ENCODE measurements at places on chromosomes 2 and 18.

- DNase-seq: no peak
Measured at GRCh38 chr2:12935222-12935621, 218.5 kb downstream of the TRIB2 start.

DNA sequence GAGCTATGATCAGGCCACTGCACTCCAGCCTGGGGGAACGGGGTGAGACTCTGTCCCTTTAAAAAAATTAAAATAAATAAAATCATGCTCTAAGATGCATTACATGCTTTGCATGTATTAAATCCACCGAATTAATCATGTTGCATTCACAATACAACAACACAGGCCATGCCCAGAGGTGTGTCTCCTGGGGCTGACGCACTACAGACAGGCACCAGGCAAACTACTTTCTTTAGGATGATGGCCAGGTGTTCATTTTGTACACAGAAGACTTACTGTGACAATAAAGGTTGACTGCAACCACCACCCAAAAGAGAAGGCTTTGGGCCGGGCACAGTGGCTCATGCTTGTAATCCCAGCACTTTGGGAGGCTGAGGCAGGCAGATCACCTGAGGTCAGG, 226.8 kb upstream of the PXDN start:
- no peak for DNase-seq

- DNase-seq: no peak
Measured at GRCh38 chr2:31421634-31422033, 7.1 kb upstream of the XDH start.

DNA sequence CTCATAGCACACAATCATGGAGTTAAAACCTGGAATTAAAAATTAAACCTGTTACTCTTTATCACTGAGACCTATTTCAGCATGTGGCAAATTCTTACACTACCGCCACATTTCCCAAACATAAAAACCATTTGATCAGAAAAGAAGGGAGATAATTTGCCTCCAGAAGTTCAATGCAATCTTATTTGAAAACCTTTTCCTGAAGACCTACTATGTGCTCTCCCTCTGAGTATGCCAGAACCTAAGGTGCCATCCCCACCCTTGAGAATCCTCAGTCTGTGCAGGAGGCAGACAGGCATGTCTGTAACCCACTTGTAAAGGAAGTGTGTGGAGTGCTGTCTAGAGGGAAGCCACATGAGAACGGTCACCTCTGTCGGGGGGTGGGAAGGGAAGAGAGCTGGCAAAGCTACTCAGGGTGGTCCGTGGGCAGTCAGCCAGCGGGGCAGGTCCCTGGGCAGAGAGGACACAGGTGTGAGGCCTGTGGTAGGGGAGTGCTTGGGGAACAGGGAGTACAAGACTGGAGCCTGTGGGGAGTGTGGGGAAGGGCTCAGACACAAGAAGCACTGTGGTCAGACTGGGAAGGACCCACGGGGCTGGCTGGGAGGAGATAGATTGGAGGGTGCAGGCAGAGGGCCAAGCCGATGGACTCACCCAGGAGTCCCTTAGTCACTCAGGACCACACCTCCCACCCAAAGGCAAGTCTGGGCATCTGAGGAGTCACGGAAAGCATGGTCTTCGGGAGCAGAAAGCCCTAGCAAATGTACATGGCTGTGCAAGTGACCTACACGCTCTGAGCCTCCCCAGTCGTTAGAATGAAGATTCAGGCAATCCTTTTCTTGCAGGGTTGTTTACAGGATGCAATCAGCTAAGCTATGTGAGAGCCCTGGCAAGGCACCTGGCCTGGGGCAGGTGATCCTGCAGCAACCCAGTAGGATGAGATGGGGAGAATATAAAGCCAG, 22.8 kb downstream of the CRACDL start:
- no peak for DNase-seq

GRCh38 chr2:1723397-1724042, 20.8 kb downstream of the PXDN start:
- no peak for DNase-seq

DNA sequence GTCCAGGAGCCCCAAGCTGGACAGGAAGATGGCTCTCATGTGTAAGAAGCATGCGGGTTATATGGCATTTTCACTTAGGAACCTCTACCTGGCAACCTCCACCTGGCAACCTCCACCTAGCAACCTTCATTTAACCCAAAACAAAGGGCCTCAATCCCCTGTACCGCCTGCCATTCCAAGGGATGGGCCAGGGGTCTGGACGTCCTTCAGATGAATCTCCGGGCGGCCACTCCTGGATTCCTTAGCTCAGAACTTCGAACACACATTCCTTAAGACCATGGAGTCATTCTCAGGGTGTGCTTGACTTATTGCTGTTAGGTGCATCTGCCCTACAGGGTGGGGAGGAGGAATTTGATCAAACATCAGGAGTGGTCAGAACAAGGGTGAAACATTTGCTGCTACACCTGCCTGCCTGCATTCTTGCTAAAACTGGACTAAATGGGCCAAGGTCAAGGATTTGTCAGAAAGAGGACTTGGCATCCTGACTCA, 277.6 kb downstream of the PHLPP1 start:
- DNase-seq: no peak

DNA sequence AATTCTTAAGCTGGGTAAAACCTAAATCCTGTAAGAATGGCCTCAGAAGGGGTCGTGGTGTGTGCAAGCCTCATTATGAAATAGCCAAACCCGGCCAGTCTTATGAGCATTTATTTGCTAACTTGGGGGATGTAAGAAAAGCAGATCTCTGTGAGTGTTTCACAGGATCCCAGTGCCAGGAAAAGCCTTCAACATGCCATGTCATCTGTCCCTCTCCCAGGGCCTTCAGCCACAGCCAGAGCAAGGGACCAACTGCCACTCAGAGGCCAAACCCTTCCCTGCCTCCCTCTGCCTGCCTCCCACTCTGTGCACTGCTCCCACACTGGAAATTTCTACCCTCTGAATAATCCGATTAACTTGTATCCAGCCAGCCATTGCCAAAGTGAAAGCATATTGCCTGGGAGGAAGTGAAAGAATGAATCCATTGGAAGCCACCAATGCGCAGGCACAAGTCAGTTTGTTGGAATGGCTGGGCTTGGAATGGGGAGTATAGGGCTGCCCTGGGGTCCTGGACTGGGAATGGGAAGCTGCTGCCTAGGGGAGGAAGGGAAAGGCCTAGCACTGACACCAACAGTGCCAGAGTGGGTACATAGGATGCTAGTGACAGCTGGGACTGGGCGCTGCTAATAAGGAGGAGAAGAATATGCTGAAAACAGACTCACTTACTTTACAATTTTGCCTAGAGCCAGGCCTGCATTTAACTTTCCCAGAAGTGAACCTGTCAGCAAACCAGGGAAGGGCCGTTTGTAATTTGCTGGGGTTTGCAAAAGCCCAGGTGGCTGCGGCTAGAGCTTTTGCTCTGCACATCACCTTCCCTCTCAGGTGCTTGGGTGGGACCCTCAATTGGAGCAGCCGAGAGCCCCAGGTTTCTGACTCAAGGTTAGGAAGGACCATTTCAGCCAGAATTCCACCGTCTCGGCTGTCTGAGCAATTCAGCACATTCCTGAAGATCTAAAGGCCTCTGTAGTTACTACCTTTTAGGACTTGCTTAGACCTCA, 146.6 kb upstream of the NCK2 start:
- DNase-seq: no peak

GRCh38 chr2:138309760-138310159, 191.8 kb upstream of the SPOPL start:
- DNase-seq: no peak

GRCh38 chr2:221549143-221549542, 23.0 kb downstream of the EPHA4 start:
- DNase-seq: no peak

- DNase-seq: no peak
Measured at GRCh38 chr2:38709567-38710194, 41.5 kb downstream of the SRSF7 start.

GRCh38 chr2:174180726-174181236, 67.6 kb downstream of the OLA1 start:
- no peak for DNase-seq

Data from Kasumi-1 (cell line).